ENCODE measurements at places on chromosomes 3 and 15.

DNA sequence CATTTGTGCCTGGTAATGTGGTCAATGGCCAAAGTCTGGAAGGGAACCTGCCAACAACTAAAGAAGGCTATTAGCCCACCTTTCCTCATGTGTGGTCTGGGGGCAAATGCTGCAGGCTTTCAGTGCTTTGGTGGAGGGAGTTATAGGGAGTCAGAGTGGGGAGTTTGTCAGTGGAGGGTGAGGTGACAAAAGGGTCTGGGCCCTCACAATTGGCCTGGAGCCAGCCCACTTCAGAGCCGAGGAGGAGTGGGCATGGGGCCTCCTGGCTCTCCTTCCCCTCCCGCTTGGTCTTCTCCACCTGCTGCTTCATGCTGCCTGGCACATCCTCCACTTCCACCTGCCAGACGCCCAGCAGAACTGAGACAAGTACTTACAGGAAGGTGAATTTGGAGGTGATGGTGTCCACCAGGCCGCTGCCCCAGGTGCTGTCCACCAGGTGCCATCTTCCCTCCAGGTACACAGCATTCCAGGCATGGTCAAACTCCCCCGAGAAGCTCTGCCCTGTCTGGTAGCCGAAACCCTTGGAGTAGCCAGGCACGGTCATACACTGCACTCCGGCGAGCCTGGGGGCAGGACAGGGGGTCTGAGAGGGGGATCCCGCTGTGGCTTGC is 40.9 kb downstream of the KY start:
- DNase-seq, result no peak

GRCh38 chr3:42191443-42191747 is 74.6 kb downstream of the CCK start:
- no peak for DNase-seq

DNA sequence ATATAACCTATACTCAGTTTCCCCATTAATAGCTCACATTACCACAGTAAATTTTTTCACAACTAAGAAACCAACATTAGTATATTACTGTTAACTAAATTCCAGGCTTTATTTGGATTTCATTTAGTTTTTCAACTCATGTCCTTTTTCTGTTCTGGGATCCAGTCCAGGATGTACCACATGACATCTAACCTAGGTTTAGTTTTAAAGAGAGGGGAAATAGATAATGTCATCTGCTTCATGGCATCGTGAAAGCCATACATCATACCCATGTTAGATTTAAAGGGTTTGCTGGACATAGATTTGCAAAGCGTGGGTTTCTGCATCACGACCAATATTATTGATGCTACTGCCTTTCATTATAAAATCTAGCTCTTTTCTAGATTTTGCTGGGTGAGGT is 33.2 kb upstream of the RPP14 start:
- no peak for DNase-seq

- no peak for DNase-seq
Observed at GRCh38 chr3:186025161-186025560, 83.7 kb downstream of the ETV5 start.

Measured in hypothalamus (tissue), 51 donors.